Activated naive CD4-positive, alpha-beta T cell treated with Interleukin-2 at 50 U/mL for 16 hours (primary cell): ENCODE measurements at places on chromosomes 4 and X.

- no peak for DNase-seq
Measured at GRCh38 chrX:40449396-40449795, 131.4 kb upstream of the ATP6AP2 start.

DNA sequence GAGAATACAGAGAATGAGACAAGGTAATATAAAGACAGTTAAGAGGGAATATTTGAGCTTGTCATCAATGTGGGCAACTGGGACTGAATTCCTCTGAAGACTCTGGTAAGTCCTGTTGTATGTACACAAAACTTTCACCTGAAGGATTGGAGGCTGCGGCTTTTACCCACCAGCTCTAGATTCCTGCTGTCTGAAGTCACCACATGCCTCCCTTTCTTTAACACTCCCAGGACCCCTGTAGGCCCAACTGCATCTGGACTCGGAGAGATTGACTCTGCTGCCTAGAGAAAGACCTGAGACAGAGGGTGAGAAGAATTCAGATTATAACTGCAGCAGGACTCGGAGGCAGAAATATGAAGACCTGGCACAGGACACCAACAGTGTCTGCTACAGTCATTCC is 1048.0 kb downstream of the PDHA2 start:
- DNase-seq: no peak

GRCh38 chrX:17967888-17968287 is 106.8 kb upstream of the RAI2 start:
- DNase-seq: no peak

GRCh38 chrX:81414630-81415029 is 212.7 kb downstream of the SH3BGRL start:
- DNase-seq: no peak

DNA sequence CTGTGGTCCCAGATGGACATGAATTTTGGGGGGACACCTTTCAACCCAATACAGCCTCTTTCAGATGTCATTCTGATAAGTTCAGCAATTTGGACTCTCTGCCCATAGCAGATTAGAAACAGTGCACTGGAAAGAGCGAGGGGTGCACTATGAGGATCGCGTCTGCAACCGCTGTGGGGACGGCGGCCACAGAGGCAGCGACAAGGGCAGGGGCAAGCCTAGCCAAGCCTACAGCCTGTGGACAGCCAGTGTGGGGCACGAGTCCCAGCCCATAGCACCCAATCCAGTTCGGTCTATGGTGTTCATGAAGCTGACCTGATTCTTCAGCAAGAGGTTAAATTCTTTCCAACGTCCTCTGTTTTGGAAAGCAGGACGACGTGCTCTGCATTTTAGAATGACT is 9.7 kb upstream of the NSG1 start:
- DNase-seq: no peak

- no peak for DNase-seq
Measured at GRCh38 chr4:153794006-153794405, 5.1 kb upstream of the SFRP2 start.

GRCh38 chrX:31547816-31548215 is 476.0 kb upstream of the FTHL17 start:
- DNase-seq: no peak

- DNase-seq: no peak
Measured at GRCh38 chr4:25489253-25489797, 112.3 kb downstream of the ANAPC4 start.

DNA sequence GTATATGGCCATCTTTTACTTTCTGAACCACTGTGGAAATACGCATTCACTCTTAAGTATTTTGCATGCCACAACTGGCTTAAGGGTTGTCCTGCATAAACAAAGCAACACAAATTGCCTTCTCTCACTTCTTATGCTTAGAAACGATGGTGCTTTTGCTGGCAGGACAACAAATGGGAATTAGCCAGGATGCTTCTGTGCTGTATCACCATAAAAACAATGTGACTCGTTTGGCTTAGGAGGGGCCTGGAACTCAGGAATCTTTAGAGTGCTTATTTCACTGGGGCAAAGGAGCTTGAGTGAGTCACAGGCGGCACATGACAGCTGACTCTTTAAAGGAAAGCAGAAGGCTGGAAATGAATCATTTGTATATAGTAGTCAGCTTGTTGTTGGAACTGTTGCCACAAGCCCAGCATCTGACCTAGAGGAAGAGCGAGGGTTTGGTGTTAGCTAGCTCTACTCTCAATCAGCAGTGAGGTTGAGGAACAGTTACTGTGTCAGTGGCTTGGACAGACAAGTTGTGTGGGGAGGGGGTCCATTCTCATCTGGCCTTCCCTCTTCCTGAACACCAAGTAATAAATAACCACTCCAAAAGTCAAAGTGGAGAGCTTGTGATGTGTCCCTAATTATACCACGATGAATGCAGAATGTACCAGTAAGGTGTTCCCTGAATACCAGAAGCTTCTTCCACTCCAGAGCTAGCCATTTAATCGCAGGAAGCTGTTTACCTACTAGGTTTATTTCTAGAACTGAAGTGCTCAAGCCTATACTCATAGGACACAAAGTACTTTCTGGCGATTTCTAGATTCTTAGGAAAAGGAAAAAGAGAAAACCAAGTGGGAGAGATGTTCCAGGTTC is 293.1 kb downstream of the CAMK2D start:
- peak; percentile 30 for DNase-seq

DNA sequence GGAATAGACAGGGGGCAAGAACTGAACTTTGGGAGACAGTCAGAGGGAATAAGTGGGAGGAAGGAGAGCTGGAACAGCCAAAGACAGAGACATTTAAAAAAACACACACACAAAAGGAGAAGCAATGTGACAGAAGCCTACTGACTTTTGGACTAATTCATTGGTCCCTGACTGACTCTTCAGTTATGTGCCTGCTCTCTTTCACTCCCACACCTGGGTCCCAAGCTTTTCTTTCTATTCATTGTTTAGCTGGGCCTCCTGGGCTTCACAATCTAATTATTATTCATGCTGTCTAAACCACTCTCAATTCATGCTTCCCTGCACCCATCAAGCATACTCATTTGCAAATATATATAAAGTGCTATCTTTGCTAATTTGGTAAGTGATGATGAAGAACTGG is 139.2 kb upstream of the IRS4 start:
- no peak for DNase-seq

- peak; percentile 71 for DNase-seq
Measured at GRCh38 chrX:70454441-70455365, 10.1 kb downstream of the DLG3 start.

DNA sequence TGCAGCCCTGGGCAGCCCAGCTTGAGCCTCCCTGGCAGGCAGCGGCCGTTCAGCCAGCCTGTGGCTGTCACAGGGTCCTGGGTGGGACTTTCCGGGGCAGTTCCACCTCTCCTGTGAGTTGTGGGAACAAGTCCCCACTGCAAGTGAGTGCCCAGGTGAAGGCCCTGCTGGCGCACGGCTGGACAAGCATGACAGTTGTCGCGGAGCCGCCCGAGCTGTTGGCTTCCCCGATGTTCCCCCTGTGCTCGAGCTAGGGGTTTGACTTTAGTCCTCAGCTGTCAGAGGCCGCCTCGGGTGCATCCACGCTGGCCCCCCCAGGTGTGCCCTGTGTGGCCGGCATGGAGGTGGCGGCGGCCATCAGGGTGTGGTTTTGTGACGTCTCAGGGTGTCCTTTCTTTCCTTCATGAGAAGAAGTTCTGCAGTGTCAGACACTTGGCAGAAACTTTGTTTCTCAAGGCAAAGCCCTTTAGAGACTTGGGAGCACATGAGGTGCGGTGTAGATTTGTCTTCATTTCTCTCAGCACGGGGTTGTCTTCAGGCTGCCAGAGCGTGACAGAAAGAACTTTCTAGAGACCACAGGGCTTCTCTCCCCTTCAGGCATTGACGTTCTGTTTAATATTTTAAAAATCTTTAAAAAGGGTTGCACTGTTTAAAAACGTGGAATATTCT is 69.4 kb upstream of the HGFAC start:
- no peak for DNase-seq

- DNase-seq: no peak
Measured at GRCh38 chr4:141131723-141132071, 1.6 kb downstream of the RNF150 start.

- no peak for DNase-seq
Measured at GRCh38 chr4:54016504-54016903, 47.9 kb downstream of the CHIC2 start.

DNA sequence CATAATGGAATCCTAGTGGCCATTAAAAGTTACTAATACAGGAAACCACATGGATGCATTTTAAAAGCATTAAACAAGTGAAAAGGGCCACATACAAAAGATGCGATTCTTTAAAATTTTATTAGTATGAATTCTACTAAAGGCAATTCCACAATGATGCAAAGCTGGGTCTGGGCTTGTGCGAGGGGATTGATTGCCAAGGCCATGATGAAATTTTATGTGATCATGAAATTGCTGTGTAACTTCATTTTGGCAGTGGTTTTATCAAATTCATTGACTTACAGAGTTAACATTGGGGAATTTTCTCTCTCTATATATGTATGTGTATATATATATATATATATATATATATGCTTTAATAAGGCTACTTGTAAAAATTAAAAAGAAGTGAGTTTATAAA is 1142.5 kb upstream of the IGFBP7 start:
- DNase-seq: no peak

- no peak for DNase-seq
Measured at GRCh38 chr4:73978886-73979285, 2.9 kb downstream of the PF4 start.

- DNase-seq: peak; percentile 55
Measured at GRCh38 chrX:155997436-155997835, at the start of gene IL9R. IL9R (plus strand) TSS chrX:155997696; CDS start chrX:155997760, 64 bp downstream.

GRCh38 chr4:83010522-83011318 is at the start of gene LIN54:
LIN54 (minus strand) TSS chr4:83010823; CDS start chr4:82984844, 25,979 bp downstream.
- DNase-seq: peak; percentile 87

DNA sequence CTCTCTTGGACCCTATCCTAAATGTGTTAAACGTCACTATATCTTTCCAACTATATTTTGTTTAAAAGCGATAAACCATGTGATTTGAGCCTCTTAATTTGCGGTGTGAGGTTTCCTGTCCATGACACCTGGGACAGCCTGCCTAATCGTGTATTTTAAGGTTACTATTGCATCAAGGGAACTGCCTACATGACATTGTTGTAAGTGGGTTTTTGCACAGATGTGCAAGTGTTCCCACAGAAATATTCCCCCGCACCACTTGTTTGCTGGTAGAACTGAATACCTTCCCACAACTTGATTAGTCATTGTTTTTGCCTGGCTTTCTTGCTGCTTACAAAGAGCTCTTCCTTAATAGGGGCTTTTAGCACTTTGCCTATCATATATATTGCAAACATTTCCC is 5.1 kb upstream of the FAM184B start:
- DNase-seq: no peak

DNA sequence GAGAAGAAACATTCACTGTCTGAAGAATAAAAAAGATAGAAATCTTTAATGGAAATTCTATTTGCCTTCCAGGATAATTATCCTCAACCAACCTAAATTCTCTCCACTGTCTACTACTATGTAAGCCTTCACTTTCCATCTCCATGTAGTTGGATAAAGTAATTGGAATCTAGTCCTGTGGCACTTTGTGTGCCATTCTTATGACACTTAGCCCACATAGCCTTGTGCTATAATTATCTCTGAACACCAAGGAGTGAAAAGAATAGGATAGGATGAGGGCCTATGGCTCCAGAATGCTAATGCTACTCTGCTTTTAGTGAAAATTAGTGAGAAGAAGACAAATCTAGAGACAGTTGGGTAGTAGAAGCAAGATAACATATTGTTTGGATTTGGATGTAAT is 20.2 kb downstream of the PRSS48 start:
- DNase-seq: no peak

DNA sequence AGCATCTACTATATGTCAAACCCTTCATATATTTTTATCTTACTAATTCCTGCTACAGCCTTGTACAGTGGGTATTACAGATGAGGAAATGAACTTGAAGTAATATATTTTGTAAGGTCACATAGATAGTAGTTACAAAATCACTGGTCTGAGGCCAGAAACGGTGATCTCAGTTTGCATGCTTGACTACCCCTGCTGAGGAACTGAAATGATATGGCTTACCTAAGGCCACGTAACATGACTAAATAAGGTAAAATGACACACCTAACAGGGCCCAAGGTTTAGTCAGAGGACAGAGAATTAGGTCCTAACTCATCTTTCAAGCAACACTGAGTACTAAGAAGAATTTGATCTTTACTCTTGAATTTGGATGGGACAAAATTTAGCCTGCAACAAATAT is 1.5 kb upstream of the COMMD8 start:
- DNase-seq: no peak

GRCh38 chr4:130203571-130203970 is 1107.6 kb downstream of the C4orf33 start:
- no peak for DNase-seq

- no peak for DNase-seq
Measured at GRCh38 chr4:59987289-59987688, 1212.8 kb upstream of the ADGRL3 start.

- DNase-seq: no peak
Measured at GRCh38 chrX:148540671-148541583, 40.5 kb downstream of the AFF2 start.

DNA sequence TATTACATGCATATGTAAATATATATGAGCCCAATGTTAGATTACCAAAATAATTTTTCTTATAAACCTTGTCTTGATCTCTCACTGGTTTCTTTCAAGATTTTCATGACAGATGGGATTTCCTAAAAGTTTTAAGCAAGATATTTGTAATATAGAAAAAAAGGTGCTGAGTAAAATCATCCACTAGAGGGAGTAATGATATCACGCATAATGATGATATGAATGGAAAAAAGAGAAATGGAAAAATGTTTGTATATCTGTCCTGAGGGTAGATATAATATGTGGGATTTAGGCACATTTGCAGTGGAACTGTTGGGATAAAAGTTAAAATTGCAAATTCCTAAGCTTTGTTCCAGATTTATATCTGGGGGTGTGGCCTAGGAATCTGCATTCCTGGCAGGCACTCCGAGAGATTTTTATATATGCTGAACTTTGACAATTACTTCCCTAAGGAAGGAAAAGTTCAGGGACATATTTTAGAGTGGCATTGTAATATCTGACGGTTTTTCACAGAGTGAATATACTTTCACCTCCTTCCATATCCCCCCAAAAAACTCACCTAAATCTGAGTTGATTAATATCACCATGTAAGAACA is 60.5 kb downstream of the TMA16 start:
- DNase-seq: no peak

DNA sequence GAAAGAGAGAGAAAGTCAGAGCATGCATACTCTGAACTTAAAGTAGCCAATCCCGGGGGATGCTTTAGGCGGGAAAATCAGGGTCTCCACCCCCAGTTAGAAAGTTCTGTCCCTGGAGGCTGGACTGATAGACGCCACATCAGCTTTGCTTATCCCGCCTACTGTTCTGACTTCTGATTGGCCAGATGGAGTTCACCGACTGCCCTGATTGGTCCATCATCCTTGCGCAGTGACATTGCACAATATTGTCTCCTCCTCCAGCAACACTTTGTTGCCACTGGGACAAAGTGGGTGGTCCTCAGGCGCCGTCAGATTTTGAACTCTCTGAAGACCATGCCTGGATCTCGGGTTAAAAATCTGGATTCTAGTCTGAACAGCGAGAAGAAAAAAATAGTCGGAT is 50.3 kb downstream of the SSX3 start:
- DNase-seq: no peak

DNA sequence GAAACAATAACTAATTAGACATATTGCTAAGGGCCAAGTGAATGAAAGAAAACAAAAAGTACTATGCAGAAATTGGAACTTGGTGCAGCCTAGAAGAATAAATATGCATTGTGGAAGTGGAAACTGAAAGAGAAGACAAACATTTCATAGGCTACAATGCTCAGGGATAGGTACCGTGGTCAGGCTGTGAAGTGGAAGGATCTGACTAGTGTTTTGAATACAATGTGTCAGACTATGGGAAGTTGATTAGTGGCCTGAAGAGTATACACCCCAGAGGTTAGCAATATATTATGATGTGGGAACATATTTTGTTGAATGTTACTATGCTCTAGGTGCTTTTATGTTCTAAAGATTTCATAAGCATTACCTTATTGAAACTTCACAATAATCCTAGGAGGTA is 36.8 kb downstream of the GPRIN3 start:
- DNase-seq: no peak
